ENCODE measurements at places on chromosomes 1 and 21.

DNA sequence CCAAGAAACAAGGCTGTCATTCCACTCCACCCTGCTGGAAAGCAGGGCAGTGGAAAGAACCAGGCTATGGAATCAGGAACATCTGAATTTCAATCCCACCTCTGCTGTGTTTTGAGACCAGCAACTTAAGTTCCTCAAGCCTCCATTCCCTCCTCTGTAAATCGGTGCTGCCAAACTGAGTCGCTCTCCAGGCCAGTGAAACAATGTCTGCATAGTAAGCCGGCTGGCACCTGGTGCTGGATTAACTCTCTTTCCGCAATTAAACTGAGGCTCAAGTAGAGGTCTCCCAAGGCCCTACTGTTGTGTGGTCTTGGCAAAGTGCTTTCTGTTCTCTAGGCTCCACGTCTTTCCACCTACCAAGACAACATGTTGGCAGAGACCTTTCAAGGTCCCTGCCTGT lies 65.3 kb downstream of the SSBP3 start:
- DNase-seq: no peak

DNA sequence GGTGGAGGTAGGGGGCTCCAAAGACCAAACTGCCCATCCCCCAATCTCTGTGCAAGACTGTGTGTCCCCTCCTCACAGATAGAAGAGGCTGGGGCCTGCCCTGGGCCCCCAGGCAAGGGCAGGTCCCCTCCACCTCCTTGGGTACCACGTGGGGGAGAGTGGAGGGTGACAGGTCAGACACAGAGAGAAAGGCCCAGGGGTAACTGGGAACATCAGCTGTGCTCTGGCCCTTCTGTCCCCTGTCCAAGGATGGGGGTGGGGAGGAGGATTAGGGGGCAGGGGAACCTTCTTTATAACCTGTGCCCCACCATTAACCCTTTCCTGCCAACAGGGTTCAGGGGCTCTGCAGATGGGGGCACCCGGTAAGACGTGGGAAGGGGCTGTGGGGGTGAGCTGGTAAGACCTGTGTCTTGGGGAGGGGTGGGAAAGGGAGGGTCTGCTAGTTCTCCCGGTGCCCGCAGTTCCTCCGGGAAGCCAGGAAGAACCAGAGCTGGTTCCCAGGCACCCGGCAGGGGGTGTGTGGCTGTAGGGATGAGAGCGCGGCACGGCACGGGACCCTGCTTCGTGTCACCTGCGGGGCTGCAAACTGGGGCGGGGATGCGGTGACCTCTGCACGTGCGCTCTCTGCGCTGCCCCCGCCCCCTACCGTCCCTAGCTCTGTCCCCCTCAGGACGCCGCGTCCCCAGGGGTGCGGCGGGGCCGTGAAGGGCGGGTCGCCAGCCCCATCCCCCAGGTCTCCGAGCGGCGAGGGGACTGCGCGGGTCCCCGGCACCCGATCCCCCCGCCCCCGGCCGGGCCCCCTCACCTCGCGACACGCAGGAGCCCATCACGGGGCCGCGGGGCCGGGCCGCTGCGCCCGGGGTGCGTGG lies 601 bp downstream of the FAM131C start:
- no peak for DNase-seq

DNA sequence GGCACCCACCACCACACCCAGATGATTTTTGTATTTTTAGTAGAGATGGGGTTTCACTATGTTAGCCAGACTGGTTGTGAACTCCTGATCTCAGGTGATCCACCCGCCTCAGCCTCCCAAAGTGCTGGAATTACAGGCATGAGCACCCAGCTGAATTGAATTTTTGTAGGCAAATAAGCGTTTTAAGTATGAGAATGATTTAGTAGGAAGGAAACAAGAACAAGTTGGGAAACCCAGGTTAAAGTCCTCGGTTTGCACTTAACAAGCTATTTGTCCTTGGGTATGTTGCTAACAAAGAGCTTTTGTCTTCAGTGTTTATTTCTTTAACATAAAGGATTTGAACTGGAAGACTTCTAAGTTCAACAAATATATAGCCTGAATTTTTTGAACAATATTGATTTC lies 23.9 kb downstream of the BTF3L4 start:
- no peak for DNase-seq

GRCh38 chr1:50285994-50286393 lies 137.2 kb downstream of the DMRTA2 start:
- DNase-seq: no peak

GRCh38 chr1:43466403-43466802 lies 12.7 kb upstream of the HYI start:
- DNase-seq: no peak

DNA sequence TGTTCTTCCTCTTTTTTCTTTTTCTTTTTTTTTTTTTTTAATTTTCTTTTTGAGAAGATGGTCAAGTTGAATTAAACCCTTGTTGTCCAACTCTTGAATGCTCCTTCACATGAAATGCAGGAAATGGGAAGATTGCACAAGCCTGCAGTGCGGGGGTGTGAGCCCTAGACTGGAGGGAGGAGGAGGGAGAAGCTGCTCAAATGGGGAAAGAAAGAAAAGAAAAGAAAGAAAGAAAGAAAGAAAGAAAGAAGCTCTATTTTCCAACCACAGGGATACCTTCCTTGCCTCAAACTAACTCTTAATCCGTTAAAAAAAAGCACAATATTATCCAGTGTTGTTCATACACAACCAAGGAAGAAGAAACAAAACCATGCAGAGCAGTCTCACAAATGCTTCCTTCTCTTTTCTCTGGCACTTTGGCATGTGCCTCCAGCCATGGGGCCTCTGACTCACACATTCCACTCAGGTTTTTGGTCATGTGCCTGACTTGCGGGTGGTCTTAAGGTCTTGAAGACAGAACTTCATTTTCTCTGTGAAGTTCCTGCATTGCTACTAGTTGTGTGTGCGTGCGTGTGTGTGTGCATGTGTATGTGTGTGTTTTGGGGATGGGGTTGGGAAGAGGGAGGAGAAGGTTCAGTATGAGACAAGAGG lies 276.1 kb downstream of the RPS6KC1 start:
- no peak for DNase-seq

GRCh38 chr21:18725653-18726052 lies 322.1 kb upstream of the TMPRSS15 start:
- DNase-seq: no peak

DNA sequence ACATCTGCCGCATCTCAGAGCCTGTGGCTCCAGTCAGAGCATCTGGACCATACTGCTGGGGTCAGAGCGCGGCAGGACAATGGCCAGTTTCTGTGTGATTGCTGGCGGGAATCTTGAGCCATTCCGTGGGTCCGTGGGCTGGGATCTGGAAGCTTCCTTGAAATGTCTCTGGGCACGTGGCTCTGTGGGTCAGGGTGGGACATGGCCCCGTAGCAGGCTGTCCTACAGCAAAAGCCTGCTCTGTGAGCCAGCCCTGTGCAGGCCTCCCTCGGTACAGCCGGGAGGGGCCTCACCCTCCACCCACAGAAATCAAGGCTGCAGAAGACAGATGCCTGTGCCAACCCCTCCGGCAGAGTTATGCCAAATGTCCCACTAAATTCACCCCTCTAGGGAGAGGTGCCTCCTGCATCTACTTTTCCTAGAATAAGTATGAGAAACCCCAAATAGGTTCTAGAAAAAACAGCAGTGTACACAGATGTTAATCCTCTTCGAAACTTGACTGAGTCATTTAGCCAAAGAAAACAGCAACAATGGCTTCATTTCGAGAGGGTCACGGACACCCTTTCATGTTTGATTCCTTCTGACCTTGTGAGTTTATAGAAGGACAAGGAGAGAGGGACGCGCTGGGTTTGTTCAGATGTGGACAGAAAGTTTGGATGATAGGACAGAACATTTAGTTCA lies 27.8 kb downstream of the COL18A1 start:
- no peak for DNase-seq

DNA sequence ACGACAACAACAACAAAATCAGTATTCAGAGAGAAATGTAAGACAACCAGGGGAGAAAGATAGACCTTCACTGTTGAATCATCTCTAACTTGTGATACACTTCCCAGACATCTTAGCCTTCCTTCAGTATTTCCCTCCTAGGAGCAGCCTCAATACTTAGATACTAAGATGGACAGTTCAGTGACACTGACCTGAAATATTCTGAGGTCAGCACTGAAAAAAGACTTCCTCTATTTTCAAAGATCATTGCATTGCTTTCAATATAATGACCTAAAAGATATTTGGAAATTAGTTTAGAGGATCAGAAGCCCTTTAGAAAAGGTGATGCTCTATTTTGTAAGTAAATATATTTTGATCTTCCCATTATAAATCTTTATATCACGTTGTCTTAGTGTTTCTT lies 101.0 kb downstream of the MRPL39 start:
- no peak for DNase-seq

DNA sequence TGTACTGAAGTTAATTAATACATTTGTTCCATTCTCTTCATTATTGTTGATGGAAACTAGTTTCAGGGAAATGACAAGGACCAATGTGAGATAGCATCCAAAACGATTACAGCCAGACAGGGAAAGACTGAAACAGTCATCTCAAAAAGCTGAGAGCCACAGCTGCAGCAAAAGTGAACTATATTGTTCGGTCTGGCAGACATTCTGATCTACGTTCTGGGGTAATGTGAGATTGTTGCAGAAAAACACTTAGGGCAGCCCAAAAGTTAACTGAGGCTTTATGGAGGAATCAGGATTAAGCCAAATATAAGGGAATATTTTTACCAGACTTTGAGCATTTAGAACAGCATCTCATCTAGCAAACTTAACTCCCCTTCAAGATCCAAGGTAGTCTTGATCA lies 112.9 kb downstream of the LRRC40 start:
- no peak for DNase-seq

DNA sequence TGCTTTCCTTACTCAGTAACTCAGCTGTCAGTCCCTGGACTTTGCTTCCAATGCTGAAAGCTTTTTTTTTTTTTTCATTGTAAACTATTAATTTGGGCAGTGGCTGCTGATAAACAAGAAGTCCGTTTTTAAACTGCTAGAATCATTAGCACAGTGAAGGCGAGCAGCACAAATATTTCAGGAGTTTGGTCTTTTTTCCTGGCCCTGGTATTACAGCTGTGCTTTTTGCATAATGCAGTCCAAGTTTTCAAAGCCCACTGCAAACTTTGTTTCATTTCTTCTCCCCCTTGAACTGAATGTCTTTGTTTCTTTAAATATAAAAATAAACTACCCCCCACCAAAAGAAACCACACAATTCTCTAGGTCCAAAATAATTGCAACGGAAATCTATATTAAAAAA lies 6.6 kb downstream of the GLIS1 start:
- DNase-seq: no peak

DNA sequence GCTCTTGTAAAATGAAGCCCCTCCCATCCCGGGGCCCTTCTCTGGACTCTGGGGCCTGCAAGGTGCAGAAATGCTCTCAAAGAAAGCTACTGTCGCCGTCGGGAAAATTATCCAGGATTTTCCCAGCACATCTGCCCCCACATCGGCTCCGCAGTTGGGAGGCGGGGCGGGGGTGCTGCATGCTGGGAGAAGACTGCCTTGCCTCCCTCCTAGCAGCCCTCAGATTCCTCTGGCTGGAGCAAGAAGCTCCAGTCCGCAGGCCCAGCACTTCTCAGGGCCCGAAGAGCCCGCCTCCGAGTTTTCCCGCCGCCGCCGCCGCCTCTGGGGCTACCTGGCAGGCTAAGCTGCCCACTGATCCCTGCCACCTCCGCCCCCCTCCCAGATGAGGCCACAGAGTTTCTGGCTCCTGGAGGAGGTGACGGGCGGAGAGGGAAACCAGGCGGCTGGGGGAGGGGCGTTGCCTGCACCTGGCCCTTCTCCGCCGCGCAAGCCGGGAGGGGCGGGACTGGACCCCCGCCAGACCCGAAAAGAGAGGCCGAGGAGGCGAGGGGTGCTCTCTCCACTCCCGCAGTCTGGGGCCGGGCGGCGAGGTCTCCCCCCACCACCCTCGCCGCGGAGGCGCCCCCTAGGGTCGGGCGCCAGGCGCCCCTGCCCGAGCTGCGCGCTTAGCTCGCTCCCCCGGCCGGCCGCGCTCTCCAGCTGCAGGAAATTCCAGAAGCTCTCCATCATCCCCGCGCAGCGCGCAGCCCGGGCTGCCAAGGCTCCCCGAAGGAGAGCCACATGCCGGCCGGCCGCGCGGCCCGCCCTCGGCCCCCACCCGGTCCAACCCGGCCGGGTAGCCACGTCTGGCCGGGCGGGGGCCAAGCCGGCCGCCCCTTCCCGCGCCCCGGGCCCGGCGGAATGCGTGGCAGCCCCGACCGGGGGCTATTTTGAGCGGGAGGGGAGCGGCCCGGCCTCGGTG lies 28.8 kb downstream of the AHDC1 start:
- DNase-seq: no peak

- no peak for DNase-seq
These were observed 58.0 kb upstream of the ETV3 start for GRCh38 chr1:157196245-157196543.

DNA sequence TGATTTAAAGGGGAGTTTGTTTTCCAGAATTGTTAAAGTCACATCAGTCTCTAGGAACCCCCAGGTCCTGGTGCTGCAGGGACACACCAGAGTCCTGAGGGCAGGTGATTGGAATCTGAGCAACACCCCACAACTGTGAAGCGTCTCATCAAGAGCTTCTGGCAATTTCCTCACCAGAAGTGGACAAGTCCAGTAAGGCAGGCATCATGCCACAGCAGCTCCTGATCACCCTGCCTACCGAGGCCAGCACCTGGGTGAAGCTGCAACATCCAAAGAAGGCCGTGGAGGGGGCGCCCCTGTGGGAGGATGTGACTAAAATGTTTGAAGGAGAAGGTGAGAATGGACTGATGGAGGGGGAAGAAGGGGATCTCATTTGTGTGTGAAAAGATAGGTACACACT lies 2.1 kb downstream of the ZFP69 start:
- DNase-seq: no peak

- DNase-seq: no peak
These were observed 150.7 kb upstream of the ZNF644 start for GRCh38 chr1:91172541-91172940.

GRCh38 chr1:104378414-104378813 lies 628.7 kb downstream of the AMY1C start:
- DNase-seq: no peak
